ENCODE measurements at places on chromosomes 6 and 20.

- peak; percentile 5 for DNase-seq
Measured at GRCh38 chr20:7113577-7114466, 346.3 kb downstream of the BMP2 start.

- DNase-seq = peak; percentile 82
Measured at GRCh38 chr20:6767536-6768227, at the start of gene BMP2. Gene BMP2 (plus strand): TSS chr20:6767686. CDS start chr20:6770127, 2,441 bp downstream.

DNA sequence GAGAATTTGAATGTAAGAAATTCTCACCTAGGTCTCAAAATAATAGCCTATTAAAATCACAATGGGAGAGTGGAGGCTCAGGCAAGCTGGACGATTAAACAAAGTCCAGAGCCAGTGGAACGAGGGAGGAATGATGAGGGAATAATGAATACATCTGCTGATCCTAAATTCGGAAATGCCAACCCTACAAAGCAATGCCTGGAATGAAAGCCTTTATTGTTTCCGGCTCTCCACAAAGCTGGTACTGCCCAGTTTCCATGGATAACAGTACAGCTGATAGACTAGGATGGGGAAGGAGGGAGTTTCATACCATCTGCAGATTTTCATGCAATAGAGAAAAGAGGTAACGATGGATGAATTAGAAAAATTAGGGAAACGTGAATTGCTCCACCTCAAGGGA, 356.1 kb downstream of the CBLN4 start:
- DNase-seq = no peak

- DNase-seq = no peak
Measured at GRCh38 chr6:90934966-90935365, 348.1 kb upstream of the MAP3K7 start.

DNA sequence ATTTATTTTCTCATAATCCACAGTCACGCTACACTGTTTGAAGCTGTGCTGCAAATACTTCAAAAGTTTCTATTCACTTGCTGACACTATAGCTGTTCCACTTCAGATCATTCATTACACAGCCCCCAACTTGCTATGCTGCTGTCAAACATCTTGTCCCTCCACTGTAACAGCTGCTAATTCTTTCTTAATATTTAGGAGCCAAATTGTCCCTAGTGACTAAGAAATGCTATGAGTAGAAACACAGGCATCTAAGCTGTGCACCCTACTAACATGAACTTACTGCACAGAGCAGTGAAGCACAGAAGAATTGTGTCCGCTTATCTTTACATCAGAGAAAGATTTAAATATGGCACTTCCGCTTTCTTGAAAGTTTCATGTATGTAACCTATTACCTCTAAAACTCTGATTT, 91.3 kb downstream of the PDE10A start:
- DNase-seq = no peak

DNA sequence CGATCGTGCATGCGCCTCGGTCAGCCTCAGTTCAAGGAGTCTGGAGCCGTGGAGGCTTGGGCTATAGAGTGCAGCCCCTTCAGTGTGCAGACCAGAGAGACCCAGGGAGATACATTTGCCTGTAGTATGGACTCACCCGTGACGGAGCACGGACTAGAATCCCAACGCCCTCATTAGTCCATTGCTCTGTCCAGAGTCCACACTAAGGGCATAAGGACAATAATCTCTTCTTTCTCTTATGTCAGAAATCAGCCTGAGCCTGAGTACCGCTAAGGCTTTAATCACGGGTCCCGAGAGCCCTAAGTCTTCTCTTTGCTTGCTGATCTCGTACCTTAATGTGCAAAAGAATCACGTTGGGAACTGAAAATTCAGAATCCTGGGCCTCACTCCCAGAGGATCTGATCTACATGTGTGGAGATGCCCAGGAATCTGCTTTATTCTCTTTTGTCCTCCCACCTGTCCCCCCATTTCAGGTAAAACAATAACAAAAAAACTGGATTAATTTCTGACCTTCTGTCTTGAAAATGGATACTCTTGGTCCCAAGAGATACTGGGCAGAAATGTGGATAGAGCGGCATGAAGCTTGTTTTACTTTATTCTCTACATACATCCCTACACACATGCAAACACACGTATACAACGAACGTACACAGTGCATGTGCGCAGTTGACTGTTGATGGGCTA, 671 bp downstream of the BPHL start:
- no peak for DNase-seq

DNA sequence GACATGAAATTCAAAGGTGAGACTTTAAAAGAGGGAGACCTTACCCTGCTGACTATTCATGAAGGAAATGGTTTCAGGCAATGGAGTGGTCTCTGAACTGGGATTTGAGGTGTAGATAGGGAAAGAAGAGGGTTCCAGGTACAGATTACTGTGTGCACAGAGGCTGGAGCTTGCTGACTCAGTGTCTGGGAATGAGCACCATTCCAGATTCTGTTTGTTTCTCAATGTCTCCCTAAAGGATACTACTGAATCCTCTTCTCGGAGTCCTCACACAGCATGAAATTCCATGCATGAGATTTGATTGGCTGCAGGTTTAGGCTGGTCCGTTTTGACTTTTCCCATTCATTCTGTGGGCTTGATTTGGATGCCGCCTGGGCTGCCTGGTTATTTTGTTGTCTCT, 49.0 kb downstream of the PPP1R14C start:
- DNase-seq = no peak

- DNase-seq = peak; percentile 39
Measured at GRCh38 chr6:138815797-138816528, 20.1 kb downstream of the ECT2L start.

GRCh38 chr20:9214685-9215084, 145.8 kb downstream of the PLCB4 start:
- peak; percentile 85 for DNase-seq

DNA sequence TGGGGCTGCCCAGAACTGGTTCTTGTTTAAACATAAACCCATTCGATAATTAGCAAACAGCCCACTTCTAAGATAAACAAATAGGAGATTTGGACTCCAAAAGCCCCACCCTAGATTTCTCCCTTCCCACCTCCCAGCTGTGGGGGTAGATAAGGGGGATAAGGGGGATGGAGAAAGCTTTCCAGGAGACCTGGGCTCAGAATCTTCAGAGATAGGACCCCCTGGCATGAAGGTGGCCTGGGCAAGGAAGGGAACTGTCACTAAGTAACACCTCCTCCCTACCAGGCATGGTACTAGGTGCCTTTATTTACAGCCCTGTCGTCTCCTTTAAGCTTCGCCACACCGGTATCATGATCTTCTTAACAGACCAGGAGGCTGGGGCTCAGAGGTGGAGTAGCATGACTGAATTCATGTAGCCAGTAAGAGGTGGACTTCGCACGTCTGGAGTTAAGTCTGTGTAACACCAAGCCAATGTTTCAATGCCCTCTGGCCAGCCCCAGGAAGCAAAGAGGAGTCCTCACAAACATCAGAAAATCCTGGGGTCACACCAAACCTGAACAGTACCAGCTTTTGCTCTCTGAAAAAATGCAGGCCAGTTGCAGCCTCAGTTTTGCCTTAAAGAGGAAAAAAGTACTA, 4.6 kb downstream of the SDC4 start:
- no peak for DNase-seq

DNA sequence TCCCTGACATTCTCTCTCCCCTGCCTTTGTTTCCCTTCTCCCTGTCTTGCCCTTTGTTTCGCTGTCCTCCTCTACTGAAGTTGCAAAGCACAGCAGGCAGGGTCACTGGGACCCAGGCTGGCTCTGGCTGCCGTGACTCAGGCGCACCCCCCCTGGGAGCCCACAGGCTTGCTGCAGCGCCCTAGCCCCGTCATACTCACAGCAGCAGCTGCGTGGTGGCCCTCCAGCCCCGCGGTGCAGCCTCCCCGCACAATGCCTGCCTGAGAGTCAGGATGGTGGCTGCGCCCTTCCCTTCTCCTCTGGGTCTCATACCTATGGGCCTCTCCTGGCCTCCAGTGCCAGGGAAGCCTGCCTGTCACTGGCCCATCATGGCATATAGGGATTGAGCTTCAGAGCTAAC, 41.7 kb downstream of the TXNDC5 start:
- no peak for DNase-seq

DNA sequence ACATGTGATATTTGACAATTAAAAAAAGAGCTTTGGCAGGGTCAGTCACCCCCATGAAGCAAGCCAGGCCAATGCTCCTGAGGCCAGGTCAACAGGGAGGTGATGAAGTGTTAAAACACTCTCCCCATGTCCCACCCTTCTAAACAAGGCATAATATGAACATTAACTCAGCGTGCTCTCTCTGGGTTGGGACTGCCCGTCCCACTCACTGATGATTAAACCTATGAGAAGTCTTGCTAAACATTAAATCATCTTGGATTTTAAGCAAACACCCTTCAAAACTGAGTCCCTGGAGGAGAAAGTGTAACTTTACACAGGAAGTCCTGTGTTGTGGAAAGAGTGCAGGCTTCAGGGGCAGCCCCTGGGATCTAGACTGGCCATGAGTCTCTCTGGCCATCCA, 558.5 kb downstream of the CD83 start:
- peak; percentile 62 for DNase-seq

GRCh38 chr6:4649728-4650127, 126.5 kb upstream of the CDYL start:
- peak; percentile 59 for DNase-seq

GRCh38 chr6:105600336-105601260, 197.7 kb upstream of the PREP start:
- no peak for DNase-seq

- DNase-seq = no peak
Measured at GRCh38 chr20:56624786-56625681, 4.1 kb upstream of the TFAP2C start.

DNA sequence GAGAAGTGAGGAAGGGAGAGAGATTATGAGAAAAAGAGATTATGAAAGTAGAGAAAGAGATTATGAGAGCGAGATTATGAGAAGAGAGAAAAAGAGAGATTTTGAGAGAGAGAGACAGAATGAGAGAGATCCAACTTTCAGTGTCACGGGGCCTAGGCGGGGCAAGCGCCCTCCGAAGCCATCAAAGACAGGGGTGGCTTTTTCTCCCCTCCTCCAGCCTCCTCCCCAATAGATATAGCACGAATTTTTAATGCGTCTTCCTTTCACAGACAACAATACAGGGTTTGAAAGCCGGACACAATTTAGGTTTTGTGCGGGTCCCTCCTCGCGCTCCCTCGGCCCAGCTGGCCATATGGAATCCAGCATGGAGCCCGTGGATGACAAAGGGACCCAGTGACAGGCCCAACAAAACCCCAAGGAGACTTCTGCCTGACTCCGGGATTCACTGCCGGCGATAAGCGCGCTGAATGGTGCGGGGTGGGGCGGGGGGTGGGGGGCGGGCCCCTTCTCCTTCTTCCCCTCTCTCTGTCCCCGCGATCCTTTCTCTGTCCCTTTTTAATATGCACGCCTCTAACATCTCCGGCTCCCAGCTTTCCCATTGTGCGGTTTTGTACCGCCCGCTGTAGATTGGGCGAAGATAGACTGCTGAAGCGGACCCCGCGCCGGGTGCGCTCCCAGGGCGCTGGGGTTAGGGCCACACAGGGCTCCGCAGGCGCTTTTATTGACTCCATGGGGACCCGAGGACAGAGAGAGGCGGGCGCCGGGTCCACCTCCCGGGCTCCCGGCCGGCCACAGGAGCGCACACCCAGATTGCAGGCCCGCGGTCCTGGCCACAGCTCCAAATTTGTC, 5.4 kb downstream of the NKX2-2 start:
- no peak for DNase-seq

DNA sequence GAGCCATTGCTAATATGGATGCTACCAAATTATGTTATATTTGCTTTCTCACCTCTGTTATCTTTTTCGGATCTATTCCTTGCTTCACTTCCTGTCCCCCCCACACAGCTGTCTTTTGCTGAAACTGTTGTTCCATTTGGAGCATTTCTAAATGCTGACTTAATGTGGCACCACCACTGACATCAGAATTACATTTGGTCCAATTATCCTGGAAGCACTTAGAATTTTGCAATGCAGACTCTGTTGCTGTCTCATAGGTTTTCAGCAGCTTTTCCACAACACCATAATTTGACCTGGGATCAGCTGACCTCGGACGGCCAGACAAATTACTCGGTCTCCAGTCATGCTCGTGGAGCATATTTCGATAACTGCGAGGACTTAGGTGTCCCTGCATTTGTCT, 12.8 kb downstream of the KIAA0408 start:
- no peak for DNase-seq

GRCh38 chr6:145809785-145810184, 4.8 kb downstream of the FBXO30 start:
- DNase-seq = no peak

- DNase-seq = no peak
Measured at GRCh38 chr6:98942263-98942803, 5.4 kb downstream of the FBXL4 start.

GRCh38 chr20:59632541-59633113, 28.3 kb downstream of the PHACTR3 start:
- no peak for DNase-seq

DNA sequence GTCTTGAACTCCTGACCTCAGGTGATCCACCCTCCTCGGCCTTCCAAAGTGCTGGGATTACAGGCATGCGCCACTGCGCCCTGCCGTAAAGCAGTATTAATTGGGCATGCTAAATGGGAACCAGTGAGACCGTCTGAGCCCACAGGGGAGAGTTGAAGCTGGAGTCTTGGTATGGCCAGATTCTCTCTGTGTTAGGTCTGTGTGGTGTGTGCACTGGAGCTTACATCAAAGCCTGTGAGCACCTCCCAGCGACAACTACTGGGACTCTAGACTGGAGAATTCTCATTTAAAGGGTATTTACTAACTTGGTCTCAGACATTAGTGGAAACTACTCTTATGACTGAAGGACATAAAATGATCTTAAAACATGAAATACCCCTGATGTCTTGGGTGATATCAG, 8.5 kb upstream of the SLC22A2 start:
- no peak for DNase-seq

DNA sequence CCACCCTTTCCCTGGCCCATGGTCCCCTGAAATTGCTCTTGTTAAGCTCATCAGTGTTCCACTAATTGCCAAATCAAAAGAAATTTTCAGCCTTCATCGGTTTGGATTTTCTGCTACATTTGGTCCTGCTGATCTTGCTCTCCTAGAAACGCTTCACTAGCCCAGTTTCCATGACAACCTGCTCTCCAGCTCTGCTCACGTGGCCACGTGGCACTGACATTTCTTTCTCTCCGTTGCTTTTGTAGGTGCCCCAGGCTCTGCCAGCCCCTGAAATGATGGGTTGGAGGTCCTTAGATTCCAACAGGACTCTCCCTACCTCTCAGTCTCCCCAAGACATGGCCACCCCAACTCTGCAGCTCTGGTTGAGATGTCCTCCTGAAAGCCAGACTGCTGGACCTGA, 45.8 kb upstream of the NNAT start:
- no peak for DNase-seq

DNA sequence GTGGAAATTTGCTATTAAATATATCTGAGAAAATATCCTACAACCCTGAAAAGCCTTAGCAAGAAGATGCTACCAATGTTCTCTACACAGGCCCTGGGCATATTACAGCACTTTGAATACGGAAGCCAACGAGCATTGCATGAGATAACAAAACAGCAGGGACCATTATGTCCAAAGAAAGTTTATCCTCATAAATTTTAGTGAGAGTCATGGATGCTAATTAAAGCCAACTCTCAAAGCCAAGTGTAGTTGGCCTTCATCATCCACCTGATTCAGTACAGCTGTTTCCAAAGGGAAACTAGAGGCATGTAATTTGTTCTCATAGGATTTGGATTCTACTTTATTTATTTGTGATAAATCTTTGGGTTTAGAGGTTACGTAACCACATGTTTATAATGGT, 564.8 kb downstream of the RFPL4B start:
- no peak for DNase-seq
